ENCODE measurements at places on chromosomes 6 and 20.

DNA sequence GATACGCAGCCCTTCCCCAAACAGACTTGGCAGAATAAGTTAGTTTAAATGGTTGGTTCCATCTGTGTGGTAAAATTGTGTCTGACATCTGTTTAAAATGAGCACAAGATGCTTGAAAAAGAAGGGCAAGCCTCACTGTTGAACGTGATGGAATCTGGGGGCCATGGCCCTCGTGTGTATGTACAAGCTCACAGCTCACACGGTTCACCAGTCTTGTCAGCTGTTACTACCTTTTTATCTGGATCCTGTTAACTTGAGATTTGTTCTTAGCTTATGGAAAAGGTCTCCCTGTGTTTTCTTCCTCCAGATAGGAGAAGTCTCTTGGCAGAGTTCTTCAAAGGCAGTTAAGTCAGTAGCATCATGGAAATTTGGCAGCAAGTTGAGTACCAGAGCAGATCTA is 270.6 kb downstream of the KHDC1L start:
- DNase-seq, result no peak

DNA sequence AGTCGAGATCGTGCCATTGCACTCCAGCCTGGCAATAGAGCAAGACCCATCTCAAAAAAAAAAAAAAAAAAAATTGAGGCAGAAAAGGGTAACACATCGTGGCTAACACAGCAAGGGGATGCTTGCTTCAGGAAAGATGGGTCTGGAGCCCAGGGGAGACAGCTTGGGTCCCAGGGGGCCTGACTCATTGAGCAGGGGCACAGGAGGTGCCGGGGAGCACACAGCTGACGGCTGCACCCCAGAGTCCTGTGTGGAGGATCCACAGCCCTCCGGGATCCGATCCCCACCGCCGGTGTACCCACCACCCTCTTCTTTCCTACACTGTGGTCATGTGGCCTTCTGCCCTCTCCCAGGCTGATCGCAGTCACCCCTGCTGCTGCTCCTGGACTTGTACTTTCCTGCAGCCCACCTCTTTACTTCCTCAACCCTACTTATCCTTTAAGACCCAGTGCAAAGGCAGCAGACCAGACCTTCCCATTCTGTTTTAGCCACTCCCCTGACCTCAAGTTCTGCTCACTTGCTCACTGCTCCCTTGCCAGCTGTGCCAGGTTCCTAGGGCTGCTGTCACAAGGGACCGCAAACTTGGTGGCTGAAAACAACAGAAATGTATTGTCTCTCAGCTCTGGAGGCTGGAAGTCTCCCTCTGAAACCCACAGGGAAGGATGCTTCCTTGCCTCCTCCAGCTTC is 17.6 kb upstream of the EZR start:
- DNase-seq, result no peak

- DNase-seq, result peak; percentile 3
These were observed 120.2 kb upstream of the BEND3 start for GRCh38 chr6:107235511-107235910.

- DNase-seq, result no peak
These were observed 24.1 kb downstream of the MAFB start for GRCh38 chr20:40664891-40665290.

GRCh38 chr6:14290772-14291330 is 173.3 kb downstream of the CD83 start:
- no peak for DNase-seq

DNA sequence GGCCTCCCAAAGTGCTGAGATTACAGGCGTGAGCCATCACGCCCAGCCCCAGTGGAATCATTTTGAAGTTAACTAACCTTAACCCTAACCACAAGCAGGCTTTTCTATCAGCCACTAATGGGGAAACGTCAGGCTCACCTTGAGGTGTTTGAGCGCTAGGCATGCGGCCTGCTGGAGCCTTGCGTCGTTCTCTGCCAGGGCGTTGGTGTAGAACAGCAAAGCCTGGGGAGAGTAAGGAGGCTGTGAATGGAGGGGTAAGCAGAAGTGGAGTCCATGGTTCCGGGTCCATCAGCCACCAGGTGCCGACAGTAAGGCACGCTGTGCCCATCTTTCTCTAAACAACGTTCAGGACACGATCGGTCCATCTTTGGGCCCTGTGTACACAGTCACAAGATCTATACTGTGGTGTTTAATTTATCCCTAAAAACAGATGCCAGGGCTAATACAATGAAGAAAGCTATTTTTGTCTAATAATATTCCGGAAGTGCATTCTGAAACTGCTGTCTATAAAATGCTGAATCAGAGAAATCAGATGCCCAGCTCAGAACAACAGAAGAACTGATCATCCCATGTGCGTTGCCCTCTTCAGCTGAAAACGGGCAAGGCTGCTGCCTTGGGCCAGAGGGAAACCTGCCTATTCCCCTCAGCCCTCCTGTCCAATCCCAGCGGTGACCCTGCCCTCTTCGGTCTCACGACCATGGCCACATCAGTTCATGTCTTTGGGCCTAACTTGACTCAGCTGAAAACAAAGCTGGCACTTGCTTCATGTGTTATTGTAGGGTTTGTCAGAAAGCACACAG is 79.6 kb downstream of the PTPN1 start:
- no peak for DNase-seq

DNA sequence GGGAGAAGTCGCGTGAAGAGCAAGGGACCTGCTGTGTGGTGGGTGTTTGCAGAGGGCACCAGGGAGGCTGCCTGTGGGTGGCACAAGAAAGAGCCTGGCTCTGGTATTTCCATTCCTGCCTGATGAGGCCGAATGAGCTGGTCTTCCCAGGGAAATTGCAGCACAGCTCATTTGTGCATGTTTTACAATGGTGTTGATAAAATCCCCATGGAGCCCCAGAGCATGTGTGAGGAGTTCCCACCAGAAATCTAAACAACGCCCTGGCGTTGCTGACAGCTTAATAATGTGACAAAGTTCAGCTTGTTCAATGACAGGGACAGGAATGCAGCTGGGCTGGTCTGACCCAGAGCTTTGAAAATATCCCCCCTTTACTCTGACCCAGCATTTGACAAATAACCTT is 135.5 kb downstream of the CLIC5 start:
- peak; percentile 14 for DNase-seq
